ENCODE measurements at places on chromosomes 1 and 21.

GRCh38 chr21:15539376-15539775, 190.4 kb upstream of the USP25 start:
- no peak for DNase-seq

DNA sequence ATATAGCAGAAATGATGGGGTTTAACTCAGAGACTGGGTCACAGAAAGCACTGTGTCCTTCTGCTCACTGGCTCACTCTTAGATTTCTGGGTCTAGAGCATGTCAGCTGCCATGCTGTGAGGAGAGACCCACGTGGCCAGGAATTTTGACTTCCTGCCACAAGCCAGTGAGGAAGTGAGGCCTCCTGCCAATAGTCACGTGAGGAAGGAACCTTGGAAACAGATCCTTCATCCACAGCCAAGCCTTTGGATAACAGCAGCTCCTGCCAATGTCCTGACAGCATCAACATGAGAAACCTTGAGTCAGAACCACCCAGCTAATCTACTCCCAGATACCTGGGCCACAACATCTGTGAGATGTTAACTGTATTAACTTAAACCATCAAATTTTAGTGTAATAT, 114.5 kb upstream of the PLPPR5 start:
- DNase-seq, result no peak

DNA sequence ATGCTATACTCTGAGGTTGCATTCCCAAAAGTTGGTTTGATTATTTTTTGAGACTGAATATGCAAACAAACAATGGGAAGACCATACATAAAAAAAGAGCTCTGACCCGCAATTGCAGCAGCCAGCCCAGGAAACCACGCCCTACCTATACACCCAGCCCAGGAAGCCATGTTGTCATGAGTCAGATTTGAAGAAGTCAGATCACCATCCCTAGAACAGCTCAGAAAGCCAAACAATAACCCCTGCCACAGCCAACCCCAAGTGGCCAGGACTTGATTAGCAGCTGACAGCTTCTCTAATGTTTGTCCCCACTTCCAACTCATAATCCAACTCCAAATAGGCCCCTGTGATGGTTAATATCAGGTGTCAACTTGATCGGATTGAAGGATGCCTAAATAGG, 621.9 kb downstream of the NPHP4 start:
- DNase-seq, result no peak

- DNase-seq, result no peak
Observed at GRCh38 chr1:67274623-67275325, 32.9 kb upstream of the IL12RB2 start.

DNA sequence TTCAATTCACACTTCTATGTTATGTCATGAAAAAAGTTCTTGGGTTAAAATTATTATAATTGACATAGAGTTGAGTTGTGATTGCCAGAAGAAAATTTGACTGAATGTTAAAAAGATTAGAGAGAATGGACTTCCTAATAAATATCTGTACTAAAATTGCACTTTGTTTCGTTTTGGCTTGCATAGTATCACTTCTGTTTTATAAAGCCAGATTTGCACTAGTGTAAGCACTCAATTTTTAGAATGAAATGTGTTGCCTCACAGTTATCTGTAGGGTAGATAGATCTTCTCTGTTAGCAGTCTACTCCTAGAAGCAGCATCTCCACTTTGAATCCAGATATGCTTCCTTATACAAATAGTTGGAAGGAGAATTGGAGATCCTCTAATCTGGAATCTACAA, 95.2 kb upstream of the MPC2 start:
- no peak for DNase-seq

- no peak for DNase-seq
Observed at GRCh38 chr21:46375560-46376230, 51.7 kb downstream of the PCNT start.
